ENCODE measurements at places on chromosomes 2 and 18.

GRCh38 chr18:3607309-3608098, 157.5 kb downstream of the TGIF1 start:
- DNase-seq, result no peak

GRCh38 chr2:195496991-195497390, 160.0 kb upstream of the SLC39A10 start:
- no peak for DNase-seq

- peak; percentile 9 for DNase-seq
These were observed 132.9 kb downstream of the SOCS6 start for GRCh38 chr18:70421471-70422390.

DNA sequence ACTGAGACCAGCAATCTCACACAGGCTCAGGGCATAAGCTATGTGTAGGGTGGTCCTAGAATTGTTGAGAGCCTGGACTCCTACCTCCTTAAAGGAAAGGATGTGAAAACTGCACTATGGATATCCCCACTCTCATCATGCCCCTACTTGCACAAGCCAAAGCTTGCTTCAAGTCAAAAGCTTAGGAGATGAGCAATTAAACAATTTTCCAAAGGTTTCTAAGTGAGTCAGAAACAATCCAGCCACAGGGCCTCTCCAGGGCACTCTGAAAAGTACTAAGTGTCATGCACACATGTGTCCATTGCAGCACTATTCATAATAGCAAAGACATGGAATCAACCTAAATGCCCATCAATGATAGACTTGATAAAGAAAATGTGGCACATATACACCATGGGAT, 215.4 kb downstream of the AFF3 start:
- DNase-seq, result no peak

DNA sequence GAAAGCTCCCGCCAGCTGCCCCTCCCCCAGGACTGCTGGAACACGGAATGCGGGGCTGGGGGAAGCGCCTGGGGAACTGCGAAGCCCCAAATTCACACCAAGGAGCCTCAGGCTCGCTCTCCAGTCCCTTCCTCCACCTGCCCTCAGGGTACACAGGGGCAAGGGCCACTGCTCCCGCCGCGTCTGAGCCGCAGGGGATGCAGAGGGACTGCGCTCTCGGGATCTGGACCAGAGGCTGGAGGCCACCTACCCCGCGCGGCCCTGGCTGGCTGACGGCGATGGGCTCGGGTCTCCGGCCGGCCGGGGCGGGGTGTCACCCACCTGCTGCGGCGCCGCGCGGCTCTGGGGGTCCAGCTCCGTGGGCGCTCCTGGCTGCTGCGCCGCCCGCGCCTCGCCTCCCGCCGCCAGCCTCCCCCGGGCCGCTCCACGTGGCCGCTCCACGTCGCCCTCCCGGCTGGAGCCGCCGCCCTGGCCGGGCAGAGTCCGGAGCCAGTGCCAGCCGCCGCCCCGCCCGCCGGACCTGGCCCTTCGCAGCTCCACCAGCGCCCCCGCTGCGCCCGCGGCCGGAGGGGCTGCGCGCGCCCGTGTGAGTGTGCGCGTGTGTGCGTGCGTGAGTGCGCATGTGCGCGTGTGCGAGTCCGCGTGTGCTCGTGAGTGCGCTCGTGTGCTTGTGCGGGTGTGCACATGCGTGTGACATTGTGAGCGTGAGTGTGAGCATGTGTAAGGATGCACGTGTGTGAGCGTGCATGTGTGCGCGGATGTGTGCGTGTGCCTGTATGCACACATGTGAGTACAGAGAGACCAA, at the start of gene CGREF1:
CGREF1 (minus strand) TSS at position 604 of the 805 bp plus-strand sequence. CDS start 14,762 bp downstream, outside the sequence.
- peak; percentile 23 for DNase-seq

DNA sequence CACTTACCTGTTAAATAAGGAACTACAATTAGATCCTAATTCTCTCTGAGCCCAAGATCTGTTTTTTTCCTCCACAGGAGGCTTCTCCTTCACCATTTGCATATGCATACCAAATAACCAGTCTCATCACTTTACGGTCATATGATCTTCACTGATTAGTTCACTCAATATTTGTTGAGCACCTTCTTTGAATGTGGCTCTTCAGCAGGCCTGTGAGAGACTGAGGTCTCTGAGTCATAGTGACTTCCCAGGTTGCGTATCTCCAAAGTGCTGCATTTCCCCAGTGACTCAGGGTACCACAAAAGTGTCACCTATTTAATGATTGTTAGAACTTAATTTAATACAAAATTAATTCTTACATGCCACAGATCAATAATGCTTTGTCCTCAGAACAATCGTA, 108.8 kb upstream of the TRIB2 start:
- peak; percentile 12 for DNase-seq

DNA sequence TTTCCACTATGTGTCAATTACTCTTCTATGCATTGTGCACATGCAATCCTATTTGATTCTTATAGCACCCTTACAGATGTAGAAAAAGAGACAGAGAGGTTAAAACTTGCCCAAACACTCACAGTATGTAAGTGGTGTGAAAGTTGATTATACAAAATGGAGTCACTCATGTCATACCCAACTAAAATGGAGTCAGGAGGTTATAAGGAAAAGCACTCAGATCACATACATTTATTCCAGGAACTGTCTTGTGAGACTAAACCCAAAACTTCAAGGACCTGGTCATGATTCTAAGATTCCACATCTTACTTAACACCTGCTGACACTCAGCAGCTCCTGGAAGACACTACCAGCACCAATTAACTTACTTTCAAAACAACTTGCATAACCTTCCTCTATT, 802.6 kb downstream of the MBD2 start:
- DNase-seq, result no peak

Data from activated CD4-positive, alpha-beta T cell treated with anti-CD3 and anti-CD28 coated beads, Interleukin-2, amount 50 U/mL, for 48 hours (primary cell).